CD4-positive, alpha-beta T cell treated with Interleukin-6 at 100 ng/mL for 8 hours (primary cell): ENCODE measurements at places on chromosomes 4 and X.
A peak's percentile ranks its signal among the peaks of the same experiment; 100 is the strongest.

DNA sequence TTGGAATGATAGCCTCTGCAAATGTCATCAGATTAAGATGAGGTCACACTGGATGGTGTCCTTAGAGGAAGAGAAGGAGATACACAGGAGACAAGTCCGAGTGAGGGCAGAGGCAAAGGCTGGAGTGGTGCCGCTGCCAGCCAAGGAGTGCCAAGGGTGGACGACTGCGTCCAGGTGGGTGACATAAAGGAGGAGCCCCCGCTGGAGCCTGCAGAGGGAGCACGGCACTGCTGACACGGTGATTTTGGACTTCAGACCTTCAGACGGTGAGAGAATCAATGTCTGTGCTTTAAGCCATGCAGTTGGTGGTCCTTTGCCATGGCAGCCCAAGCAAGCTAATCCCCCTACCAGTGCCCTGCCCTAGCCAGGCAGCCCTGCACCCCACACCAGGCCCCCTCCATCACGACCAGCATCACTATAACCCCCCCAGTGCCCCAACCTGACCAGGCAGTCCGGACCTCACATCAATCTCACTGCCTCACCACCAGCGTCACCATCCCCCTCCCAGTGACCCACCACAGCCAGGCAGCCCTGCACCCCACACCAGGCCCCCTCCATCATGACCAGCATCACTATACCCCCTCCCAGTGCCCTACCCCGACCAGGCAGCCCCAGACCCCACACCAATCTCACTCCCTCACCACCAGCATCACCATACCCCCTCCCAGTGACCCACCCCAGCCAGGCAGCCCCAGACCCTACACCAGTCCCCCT is 130.0 kb downstream of the HMX1 start:
- no peak for DNase-seq

DNA sequence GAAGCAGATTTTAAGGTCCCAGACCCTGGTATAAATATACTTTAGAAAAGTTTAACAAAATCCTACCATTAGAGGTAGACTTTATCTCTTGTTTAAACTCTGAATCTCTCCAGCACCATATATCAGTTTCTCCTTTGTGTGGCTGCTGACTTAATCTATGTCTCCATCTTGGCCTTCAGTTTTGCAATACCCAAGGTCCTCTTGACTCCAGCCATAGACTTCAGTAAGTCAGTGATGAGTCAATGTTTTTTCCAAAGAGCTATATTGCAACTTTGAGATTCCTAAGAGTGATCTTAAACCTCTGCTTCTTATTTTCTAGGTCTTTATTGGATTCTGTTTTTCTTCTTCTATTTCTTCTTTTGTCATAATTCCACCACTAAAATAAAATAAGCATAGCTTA is 50.8 kb upstream of the ADGRL3 start:
- DNase-seq: no peak

DNA sequence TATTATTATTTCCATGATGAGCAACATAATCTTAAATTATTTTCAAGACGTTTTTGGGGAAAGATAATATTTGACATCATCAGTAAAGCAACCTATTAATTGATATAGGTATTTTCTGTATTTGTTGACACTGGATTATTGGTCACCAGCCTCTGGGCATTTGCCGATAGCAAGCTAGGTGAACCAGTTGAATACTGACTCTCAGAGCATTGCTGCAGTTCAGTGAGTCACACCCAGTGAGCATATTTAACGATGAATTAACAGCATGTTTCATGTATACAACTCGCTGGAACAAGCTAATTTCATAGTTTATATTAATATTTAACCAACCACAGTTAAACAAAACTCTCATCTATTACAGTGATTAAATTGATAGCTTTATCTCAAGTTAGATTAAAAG is 1006.0 kb upstream of the DIAPH2 start:
- no peak for DNase-seq

DNA sequence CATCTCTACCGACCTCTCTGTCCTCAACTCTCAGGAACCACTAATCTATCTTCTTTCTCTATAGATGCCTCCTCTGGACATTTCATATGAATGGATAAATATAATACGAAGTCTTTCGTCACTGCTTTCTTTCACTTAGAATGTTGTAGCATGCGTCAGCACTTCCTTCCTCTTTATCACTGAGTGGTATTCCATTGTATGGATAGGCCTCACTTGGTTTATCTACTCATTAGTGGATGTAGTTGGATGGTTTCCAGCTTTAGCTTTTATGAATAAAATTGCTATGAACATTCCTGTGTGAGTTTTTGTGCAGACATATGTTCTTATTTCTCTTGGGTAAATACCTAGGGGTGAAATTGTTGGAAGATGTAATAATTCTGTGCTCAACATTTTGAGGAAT is 528.2 kb upstream of the FAT1 start:
- no peak for DNase-seq

GRCh38 chr4:153021276-153021675 is 85.2 kb downstream of the FHDC1 start:
- DNase-seq: no peak

- DNase-seq: no peak
Measured at GRCh38 chr4:128853741-128854140, 44.2 kb downstream of the JADE1 start.

DNA sequence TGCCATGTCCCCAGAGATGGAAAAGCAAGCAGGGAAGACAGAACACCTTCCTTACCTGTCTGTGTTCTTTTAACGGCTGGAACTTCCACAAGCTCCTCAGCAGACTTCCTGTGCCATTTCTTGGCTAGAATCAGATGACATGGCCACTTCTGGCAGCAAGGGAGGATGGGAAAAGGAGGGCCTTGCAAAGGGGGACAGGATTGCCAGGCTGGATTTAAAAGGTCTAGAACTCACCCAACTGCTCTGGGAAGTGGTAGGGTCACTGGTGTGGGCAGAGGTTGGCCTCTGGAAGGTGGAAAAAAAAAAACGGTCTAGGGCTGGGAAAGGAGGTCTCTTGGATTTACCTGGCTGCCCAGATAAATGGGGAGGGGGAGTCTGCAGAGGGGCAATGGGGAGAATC is 1.6 kb upstream of the USP11 start:
- no peak for DNase-seq

DNA sequence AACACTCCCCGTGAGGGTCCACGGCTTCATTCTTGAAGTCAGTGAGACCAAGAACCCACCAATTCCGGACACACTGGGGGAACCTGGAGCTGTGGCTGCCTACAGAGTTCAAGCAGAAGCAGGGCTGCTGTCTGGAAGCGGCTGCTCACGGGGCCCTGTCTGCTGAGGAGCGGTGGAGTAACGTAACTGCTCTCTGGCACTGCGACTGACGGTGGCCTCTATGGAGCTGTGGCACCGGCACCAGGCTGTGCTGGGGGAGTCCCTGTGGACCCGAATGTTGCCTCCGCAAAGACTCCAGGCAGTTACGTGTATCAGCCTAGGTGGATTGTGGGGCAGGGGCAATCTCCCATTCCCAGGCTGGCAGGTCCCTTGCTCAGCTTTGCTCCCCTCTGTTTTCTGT is 703.3 kb upstream of the FRG1 start:
- DNase-seq: no peak

- peak; percentile 20 for DNase-seq
Measured at GRCh38 chrX:154717824-154718223, 33.1 kb downstream of the GAB3 start.

DNA sequence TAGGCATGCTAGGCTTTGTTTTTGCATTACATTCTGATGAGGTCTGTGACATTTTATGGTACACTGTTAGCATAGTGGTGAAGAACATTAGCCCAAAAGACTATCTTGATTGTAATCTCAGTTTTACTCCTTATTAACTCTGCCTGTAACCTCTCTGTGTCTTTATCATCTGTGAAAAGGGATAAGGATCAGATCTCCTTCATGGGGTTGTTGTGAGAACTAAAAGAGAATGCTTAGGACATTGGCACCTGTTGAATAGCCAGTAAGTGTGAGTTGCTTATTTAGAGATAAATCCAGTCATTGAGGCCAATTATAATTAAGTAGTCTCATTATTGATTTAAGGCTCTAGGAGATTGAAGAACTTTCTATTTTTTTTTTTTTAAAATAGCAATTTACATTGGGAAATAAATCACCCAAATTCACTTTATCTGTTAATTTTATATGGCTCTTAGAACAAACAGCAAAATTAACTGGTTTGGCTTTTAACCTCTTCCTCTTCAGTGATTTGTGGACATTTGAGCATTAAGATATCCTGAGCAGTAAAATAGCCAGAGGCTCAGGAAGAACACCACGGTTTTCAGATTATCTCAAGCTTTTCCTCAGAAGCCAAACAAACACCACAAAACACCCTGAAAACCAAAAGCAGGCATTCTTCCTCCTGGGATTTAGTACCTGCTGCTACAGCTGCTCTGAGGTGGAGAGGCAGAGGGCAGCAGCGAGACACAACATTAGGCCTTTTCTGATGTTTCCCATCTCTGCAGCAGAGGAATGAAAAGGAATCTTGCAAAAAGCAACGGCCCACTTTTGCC is 192.9 kb downstream of the ARHGAP10 start:
- no peak for DNase-seq

- DNase-seq: no peak
Measured at GRCh38 chr4:168119890-168120289, 27.6 kb downstream of the ANXA10 start.

DNA sequence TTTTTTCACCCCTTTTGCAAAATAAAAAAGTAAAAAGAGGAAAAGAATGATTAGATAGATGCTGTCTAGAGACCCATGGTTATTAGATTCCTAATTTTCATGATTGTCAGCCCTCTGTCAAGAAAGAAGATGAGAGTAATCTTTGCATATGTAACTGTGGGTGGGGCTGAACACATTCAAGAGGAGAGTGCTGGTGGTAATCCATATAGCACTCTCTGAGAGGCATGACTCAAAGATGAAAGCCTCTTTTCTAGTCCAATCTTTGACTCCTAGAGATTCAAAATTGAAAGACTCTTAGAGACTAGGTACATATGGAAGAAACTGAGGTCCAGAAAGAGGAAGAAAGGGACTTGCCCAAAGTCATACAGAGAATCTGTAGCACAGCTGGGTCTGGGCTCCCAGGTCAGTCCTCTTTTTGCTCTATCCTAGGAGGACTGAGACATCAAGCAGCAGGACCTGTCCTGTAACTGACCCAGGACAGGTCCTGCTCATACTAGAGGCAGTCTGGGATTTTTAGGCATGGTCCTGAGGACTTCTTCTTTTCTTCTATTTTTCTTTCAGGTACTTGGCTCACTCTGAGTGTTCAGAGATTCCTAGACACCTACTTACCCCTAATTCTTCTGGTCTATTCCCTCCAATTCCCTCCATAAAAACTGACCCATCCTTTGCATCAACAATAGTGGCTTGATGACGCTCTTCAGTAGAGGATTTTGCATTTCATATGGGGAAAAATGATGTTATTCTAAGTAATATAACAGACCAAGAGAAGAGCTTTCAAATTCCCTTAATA is 23.8 kb downstream of the VSIG4 start:
- no peak for DNase-seq

DNA sequence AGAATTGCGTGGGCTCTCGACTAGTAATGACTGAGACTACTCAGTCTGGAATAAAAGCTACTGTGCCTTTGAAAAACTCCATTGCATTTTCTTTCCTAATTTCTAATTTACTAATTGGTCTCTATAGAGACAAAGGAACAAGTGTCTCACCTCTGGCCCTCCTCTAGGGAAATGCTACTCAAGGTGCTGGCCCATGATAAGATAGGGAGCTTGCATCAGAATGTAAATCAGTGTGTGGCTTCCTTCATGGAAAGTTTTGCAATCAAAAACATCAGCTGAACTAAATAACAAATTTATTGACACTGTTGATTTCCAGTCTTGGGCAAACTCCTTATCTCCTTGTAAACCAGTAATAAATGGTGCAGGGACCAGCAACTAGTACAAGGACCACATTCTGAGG is 81.8 kb downstream of the SRPX start:
- no peak for DNase-seq

- no peak for DNase-seq
Measured at GRCh38 chr4:48350871-48351270, 9.5 kb downstream of the SLAIN2 start.

GRCh38 chr4:71206763-71207162 is 132.1 kb upstream of the SLC4A4 start:
- DNase-seq: no peak

- no peak for DNase-seq
Measured at GRCh38 chrX:100477467-100477866, 67.4 kb upstream of the PCDH19 start.

GRCh38 chr4:156939139-156939538 is 32.5 kb downstream of the PDGFC start:
- no peak for DNase-seq

DNA sequence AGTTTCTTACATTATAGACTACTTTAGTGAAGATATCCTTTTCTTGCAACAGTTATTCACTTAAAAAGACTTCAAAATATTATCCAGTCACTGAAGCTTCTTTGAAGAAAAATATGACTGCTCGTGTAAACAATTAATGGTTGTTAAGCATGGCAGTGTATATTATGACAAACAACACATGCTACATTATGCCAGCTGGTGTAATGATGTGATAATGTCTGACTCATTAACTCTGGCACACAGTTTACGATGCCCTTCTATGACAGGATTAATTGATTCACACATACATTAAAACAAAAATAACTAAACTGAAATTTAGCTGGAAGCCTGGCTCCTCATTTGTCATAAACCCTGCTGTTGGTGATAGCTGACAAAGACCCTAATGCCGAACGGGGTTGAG is 22.4 kb downstream of the GK2 start:
- DNase-seq: no peak

DNA sequence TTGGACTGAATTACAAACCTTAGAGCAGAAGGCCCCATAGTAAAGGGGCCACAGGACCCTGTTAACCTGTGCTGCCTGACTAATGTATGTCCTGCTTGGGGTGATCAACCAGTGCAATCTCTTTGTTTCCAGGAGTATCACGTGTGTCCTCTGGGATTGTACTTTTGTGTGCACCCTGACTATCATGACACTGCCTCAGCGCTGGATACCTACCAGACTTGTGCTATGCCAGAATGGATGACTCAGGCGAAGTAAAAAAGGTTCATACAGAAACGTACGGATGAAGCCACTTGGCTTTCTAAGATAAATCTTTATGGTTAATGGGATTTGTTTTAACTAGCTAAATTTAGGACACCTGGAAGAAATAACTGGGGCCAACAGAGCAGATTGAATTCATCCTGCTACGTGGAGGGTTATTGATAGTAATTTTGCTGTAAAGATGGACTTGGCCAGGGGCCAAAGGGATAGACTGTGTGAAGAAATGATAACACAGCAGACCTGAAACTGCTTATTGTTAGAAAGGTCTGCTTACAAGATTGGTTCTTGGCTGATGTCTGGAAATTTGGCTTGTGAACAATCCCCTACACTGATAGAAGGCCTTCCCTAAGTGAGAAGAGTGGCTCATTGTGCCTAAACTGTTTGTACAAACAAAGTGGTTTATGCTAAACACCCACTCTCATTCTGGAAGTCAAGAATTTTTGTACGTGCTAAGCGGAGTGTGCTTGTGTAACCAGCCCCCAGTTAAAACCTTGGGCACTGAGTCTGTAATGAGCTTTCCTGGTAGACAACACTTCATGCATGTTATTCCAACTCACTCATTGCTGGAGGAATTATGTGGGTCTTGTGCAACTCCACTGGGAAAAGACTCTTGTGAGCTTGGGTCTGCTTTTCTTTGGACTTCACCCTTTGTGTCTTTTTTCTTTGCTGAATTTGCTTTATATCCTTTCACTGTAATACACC is 750.5 kb upstream of the HTR2C start:
- no peak for DNase-seq
